NCI-H2171 treated with DMSO at 0.1 percent for 48 hours (cell line): ENCODE measurements at places on chromosomes 4 and X.

DNA sequence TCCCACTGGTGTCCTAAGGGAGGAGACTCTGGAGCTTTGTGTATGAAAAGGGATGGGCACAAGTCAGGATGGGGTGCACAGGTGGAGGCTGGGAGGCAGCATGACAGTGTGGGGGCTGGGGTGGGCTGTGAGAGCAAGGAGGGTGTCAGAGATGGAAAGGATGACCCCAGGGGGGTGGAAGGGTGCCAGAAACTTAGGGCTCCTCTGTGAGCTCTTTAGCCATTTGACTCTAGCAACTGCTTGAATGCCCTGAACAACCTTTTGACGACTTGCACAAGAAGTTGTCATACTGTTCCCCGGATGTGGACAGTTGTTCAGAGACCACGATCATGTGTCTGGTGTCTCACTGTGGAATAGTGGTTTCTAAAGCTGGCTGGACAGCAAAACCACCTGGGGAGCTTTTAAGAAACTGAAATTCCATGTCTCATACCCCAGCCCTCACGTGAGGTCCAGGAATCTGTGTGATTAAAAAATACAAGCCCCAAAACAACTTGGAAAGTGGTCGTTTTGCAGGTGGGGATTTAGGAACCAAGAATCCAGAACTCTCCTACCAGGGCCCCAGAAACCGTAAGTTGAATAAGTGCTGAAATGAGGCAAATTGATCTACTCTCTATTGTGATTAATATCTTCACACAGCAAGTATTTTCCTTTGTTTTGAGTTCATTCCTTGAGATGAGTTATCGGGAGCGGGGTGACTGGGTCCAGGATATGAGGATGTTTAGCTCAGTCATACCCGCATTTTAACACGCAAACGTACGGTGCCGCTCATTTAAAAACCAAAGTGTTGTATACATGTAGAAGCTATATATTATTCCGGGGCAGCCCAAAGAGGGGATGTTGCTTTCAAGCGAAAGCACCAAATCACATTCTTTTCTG lies 3.4 kb downstream of the RHOH start:
- no peak for DNase-seq

- DNase-seq: no peak
These were observed 17.1 kb downstream of the MYOZ2 start for GRCh38 chr4:119152741-119153140.

DNA sequence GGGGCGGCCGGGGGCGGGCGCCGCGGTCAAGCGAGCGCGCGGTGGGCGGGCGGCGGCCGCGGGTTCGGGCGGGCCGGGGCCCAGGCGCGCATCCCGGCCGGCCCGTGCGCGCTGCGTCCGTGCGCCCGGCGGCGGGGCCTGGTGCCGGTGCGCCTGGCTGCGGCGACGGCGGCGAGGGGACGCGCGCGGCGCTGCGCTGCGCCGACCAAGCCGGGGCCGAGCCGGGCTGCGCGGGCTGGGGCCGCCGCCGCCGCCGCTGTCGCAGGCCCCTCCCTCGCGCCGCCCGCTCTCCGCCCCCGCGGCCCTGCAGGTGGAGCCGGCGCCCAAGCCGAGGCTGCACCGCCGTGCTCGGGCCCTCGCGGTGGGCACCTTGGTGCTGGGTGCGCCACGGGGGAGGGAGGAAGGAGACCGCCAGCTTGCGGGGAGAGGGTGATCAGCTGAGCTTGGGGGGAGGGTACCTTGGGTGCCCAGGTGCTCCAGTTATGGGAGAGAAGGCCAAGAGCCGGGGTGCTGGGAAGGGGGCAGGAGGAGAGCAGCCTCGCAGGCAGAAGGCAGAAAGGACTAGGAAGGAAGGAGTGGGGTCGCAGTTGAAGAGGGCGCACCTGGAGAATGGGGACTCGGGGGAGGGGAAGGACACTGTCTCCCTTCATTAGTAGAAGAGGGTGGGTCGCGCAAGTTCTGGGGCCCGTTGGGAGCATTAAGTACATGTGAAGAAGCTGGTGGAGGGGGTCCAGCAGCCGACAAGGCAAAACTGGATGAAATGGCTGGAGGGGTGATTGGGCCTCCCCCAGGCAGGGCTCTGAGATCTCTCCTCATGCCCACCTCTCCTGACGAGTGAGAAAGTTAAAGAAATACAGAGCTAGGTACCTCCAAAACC lies at the start of gene PPP2R2C:
Gene PPP2R2C, minus strand, starts transcription at position 228 of the 877 bp plus-strand sequence. CDS start 385 bp downstream, outside the sequence.
- peak; percentile 41 for DNase-seq

- no peak for DNase-seq
These were observed 717.2 kb upstream of the ADGRL3 start for GRCh38 chr4:60482921-60483351.

DNA sequence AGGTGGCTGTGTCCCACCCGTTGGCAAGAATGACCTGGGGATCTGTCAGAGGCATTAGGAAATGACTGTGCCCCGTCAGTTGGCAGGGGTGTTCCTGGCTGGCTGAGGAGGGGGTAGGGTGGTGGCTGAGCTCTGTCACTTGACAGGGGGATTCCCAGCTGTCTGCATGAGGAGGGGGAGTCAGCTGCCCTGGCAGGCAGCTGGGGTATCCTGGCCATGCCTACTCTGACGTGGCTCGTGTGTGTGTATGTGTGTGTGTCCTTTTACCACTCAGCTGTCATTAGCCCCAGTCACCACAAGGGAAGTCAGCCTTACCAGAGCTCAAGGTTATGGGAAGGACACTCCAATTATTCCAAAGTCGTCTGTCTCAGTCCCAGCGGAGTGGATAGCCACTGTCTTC lies 93.2 kb downstream of the EFNB1 start:
- no peak for DNase-seq

GRCh38 chr4:81663368-81663767 lies 191.7 kb upstream of the RASGEF1B start:
- no peak for DNase-seq

DNA sequence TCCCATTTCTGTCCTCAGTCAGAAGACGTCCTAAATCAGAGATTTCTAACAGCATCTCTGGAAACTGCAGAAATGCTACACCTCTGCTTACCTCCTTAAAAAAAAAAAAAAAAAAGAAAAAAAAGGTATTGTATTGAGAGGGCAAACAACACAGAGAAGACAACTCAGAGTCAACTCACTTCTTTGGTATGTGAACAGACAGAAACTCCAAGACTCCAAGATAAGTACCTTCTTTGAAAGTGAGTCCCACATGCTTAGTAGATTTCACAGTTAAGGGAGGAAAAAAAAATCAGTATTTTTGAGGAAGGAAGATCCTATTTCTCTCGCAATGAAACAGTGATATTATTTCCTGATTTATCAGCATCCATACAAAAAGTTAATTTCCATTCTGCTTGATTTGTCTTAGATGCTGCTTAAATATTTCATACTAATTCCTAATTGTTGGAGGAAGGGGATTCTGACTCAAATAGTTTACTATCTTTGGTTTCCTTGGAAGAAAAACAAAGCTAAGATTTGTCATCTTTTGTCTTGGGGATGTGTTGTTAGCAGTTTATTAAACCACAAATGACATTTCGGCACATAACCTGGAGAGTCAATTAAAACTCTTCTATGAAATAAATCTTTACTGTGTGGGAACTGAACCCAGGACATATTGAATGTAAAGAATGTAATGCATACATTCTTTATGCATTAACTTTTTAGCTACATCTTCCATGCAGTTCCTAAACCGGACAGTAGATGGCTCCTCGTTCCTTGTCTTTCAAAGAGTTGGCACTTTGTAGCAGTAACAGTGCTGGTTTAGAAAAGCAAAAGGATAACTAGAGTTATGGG lies 4.7 kb downstream of the RASGEF1B start:
- DNase-seq: peak; percentile 65

DNA sequence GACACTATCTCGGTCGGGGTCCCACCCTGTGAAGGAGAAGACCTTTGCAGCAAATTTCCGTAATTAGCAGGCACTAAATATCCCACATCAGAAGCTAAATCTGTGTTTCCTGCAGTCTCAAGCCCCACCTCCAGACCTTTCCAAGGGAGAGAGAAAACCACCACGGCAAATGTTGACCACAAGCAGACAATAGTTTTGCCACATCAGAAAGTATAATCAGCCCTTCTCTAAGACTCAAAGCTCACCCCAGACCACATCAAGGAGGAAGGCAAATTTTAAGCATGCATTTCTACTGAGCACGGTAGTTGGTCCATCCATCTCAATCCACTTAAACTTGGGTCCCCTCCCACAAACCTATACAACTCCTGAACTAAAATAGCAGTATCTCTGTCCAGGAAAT lies 398.5 kb downstream of the GPM6A start:
- DNase-seq: no peak

GRCh38 chr4:148214529-148215166 lies 227.6 kb downstream of the NR3C2 start:
- no peak for DNase-seq

- no peak for DNase-seq
These were observed 529.3 kb upstream of the SLIT2 start for GRCh38 chr4:19722404-19722803.

GRCh38 chr4:79923281-79923680 lies 149.7 kb downstream of the ANTXR2 start:
- no peak for DNase-seq

- DNase-seq: no peak
These were observed 63.7 kb downstream of the HMGB2 start for GRCh38 chr4:173270312-173271027.

DNA sequence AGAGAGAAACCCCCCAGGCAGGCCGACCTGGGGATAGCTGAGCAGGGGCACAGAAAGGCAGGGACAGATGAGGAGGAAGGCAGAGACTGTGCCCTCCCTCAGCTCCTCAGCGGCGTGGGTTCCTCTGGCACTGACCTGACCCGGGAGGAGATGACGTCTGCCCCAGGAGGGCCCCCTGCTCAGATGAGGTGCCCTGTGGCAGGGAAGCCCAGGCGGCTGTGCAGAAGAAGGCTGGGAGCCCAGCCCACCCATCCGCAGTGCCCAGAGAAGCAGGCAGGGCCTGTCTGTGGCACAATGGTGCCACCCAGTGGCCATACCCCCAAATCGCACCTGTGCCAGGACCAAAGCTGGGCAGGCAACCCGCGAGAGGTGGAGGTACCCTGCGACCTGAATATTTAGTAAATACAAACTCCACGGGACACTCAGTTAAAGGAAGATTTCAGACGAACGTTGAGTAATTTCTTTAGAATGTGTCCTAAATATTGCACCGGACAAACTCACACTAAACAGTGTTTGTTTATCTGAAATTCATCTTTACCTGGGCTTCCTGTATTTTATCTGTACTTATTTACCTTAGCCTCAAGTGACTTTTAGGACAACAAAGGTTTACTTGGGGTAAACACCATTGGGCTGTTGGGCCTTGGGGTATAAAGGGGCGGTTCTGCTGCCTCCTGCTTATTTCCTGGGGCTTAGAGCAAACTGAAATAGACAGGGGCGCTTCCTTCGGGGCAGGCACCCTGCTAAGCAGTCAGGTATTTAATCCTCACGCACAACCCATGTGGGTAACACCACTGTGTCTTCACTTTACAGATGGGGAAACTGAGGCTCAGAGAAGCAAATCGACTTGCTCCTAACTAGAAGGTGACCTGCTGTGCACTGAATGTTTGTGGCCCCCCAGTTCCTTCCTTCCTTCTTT lies 46.5 kb upstream of the HMX1 start:
- peak; percentile 36 for DNase-seq

DNA sequence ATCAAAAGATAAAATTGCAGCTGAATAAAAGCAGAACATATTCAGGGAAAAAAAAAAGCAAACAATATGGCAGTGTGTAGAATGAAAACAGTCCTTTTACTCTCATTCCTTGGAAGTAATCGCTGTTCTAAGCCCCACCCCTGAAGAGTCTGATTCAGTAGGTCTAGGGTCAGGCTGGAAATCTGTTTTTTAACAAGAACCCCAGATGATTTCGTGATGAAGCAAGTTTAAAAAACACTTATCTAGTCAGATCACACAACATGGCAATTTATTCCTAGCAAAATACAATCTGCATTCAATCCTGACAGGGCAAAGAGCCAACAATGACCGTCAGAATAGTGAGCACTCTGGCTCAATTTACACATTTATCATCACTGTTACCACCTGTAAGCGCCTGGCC lies 16.1 kb downstream of the FAM120C start:
- DNase-seq: no peak

DNA sequence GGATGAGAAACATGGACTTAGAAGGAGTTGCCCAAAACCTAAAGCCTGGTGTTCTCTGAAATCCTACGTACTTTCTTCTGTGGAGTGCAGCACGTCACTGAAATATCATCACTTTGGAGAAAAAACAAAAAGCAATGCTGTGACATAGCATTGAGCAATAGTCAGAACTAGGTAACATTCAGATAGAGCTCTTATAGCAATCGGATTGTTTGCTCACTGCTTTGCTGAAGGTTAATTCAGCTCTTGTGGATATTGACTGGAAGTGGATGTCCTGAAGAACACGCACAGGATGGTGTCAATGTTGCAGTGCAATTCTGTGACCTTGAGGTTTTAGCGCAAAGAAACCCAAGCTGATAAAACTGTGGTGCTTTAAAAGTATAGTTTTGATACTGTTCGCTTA lies 114.2 kb upstream of the GRXCR1 start:
- no peak for DNase-seq

DNA sequence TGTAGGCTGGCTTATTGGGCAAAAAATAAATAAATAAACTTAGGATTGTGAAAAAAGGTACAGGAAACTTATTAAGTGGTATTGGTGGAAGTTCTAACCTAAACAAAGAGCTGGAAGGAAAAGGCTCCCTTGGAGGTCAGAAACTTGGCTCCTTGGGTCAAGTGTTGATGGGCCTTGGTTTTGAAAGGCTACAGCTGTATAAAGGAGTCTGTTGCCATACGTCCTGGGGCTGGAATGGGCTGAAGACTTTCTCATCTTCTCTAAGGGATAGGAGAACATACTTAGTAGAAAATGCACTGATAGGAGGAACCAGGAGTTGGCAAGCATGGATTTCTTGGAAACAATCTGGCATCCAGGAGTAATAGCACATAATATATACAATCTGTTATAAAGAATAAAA lies 56.6 kb downstream of the PDLIM5 start:
- DNase-seq: no peak

DNA sequence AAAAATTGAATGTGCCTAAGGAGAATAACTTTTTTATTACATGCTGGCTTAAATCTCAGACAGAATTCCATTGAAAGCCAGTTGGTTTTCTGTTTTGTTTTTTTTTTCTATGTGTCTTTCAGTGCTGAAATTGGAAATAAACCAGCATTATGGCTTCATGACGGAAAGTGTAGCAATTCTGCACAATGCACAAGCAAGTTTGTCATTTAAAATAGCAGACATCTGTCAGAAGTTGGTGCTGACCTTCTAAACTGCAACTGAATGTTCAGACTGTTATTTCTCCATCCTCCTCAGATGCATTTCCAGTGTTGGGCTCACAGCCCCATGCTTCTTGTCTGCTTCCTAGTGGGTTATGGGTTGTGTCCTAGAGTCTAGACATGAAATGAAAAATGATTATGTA lies 107.2 kb upstream of the LIMCH1 start:
- DNase-seq: no peak

- peak; percentile 58 for DNase-seq
These were observed 90.6 kb downstream of the LRP2BP start for GRCh38 chr4:185304944-185305690.

DNA sequence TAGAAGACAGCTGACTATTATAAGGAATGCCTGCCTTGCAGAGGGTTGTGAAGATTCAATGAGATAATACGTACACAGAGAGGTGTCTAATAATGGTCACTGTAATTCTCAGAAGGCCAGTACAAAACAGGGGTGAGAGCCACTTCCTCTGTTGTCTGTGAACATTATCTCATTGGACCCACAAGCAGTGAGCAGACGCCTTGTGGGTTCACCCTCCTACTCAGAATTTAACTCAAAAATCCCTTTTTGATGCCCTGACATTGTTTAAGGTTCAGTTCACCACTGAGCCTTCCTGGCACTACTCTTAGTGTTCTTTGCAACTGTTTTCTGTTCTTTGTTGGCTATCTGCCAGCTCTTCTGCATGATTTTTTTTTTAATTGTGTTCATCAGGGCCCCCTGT lies 467.4 kb downstream of the BCOR start:
- peak; percentile 13 for DNase-seq

- no peak for DNase-seq
These were observed 19.9 kb upstream of the NPFFR2 start for GRCh38 chr4:72011906-72012305.
